ENCODE measurements at places on chromosomes 4 and X.

GRCh38 chr4:182235021-182235795, 8.0 kb upstream of the TENM3 start:
- DNase-seq: no peak

- no peak for DNase-seq
Observed at GRCh38 chr4:125677665-125678307, 363.0 kb downstream of the FAT4 start.

GRCh38 chrX:118824173-118824730, 628 bp downstream of the ZCCHC12 start:
- no peak for DNase-seq

DNA sequence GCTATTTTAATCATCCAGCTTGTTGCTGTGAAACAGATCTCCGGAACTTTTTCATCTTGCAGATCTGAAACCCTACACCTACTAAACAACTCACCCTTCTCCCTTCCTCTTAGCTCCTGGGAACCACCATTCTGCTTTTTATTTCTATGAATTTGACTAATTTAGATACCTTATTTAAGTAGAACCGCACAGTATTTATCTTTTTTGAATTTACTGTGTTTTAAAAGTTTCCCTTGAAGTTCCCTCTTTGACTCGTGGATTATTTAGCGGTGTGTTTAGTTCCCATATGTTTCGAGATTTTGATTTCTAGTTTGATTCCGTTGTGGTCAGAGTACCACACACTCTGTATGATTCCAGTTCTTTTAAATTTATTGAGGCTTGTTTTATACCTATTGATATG, 44.6 kb downstream of the EIF2S3 start:
- DNase-seq: no peak

DNA sequence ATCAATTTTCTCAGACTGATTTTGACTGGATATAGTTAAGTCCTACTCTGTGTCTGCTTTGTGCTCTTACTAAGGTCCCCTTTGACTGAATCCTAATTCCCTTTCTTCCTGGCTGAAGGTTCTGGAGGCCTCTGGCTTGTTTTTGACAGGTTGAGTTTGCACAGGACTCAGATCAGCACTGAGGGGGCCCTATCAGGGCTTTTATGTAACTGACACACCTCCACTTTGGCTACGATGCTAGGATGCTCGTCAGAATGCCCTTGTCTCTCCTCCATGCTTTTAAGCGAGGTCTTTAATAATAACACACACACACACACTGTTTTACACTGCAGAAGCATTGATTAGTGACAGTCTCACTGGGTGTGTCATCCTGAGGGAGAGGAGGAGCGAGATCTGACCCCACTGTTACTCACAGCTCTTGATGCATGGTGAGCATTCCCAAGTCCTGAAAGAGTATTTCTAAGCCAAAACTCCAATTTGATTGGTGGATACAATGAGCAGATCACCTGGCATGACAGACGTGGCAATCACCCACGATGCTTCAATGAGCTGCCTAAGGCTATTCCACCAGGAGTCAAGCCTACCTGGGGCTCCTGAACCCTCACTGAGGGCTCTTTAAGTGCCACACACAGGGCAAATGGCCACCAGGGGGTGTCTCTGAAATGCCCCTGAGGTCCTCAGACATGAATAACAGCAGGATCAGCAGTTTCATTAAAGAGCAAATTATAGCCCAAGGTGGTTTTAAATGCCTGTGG, 130.4 kb upstream of the CPEB2 start:
- DNase-seq: peak; percentile 12

- DNase-seq: no peak
Observed at GRCh38 chrX:98357146-98357545, 1473.4 kb downstream of the RPA4 start.

DNA sequence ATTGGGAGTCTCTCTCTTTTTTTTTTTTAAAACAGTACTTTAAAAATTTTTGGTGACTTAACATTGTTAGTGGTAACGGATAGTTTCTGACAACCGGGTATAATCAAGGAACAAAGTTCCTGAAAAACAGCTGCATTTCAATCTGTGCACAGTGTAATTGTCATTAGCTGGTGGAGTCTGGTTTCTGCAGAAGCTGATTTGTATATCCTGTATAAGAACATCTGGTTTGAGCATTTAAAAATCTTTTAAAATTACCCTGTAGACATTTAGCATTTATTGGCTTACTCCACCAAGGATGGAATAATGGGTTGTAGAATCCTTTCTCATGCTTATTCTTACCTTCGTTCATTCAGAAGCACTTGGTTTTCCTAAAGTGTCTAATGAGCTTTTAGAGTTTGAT, 11.2 kb downstream of the JADE1 start:
- DNase-seq: no peak

GRCh38 chr4:114941503-114941902, 171.9 kb downstream of the NDST4 start:
- DNase-seq: no peak

GRCh38 chr4:81648576-81649275, 177.0 kb upstream of the RASGEF1B start:
- DNase-seq: peak; percentile 30

GRCh38 chr4:88674979-88675378, 22.6 kb downstream of the NAP1L5 start:
- no peak for DNase-seq

DNA sequence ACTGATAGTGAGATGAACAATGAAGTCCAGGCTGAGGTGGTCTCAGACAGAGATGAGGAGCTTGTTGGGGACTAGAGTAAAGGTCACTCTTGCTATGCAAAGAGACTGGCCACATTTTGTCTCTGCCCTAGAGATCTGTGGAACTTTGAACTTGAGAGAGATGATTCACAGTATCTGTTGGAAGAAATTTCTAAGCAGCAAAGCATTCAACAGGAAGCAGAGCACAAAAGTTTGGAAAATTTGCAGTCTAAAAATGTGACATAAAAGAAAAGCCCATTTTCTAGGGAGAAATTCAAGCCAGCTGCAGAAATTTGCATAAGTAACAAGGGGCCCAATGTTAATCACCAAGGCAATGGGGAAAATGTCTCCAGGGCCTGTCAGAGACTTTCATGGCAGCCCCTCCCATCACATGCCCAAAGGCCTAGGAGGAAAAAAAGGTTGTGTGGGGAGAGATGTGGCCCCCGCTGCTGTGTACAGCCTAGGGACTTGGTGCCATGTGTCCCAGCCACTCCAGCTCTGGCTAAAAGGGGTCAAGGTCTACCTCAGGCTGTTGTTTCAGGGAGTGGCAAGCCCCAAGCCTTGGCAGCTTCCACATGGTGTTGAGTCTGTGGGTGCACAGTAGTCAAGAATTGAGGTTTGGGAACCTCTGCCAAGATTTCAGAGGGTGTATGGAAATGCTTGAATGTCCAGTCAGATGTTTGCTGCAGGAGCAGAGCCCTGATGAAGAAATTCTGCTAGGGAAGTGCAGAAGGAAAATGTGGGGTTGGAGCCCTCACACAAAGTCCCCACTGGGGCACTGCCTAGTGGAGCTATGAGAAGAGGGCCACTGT, 262.8 kb downstream of the DKK2 start:
- no peak for DNase-seq

DNA sequence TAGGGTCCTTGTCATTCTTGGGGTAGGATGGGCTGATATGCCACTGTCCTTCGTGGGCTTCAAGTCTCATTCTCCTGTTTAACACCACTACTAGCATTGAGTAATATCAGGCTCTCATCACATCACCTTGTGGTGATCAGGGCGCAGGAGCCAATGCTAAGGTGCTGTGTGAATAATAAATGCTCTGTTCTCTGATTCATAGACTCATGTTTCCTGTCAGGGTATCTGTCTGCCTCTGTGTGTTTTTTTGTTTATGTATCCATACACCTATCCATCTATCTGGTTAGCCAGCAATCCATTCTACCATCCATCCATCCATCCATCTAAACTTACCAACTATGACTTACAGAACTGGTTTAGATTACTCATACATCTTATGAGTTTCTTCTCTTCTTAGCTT, 525.1 kb upstream of the ATOH1 start:
- no peak for DNase-seq

GRCh38 chrX:20452487-20452886, 185.8 kb upstream of the RPS6KA3 start:
- no peak for DNase-seq

Measured in T-cell (primary cell).